ENCODE measurements at places on chromosomes 16 and 17.

DNA sequence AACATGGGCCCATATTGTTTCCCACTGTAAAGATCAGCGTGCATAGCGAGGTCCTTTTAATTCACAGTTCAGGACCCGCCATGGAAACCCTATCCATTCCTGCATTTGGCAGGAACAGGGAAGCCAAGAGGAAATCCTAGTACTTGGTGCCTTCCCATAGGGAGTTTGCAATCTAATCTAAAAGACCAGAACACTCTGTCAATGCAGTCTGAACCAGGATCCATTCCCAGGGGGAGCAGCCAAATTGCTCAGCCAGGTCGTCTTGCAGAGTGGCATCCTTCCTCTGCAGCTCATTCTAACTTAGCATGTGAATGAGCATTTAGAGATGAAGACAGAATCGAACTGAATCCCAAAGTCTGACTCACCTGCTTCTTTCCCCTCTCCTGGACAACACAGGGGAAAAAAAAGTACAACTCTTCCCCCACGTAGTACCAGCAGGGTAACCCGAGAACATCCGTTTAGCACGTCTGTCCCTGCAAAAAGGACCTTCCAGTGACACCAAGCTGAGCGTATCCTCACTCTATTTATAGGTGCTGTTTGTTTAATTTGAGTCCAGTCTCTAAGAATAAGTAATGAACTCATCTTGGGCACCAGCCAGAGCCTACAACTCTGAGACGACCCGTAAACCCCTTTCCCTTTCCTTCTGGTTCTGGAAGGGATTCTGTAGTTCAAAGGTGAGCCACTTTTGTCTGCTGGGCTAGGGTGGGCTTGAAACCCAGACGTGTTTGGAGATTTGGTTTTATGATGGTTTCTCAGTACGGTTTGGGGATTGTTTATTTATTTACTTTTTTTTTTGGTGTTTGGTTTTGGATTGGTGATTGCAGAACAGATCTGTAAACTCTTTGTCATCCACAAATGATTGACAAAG is 74.5 kb downstream of the ERCC4 start:
- no peak for DNase-seq

GRCh38 chr16:46757339-46758050 is 9.4 kb upstream of the MYLK3 start:
- no peak for DNase-seq

GRCh38 chr17:37820313-37820994 is 75.6 kb upstream of the HNF1B start:
- DNase-seq = peak; percentile 54

GRCh38 chr17:81194941-81195901 is 27.5 kb downstream of the CEP131 start:
- DNase-seq = no peak

GRCh38 chr16:59045501-59045900 is 311.4 kb upstream of the GOT2 start:
- no peak for DNase-seq

DNA sequence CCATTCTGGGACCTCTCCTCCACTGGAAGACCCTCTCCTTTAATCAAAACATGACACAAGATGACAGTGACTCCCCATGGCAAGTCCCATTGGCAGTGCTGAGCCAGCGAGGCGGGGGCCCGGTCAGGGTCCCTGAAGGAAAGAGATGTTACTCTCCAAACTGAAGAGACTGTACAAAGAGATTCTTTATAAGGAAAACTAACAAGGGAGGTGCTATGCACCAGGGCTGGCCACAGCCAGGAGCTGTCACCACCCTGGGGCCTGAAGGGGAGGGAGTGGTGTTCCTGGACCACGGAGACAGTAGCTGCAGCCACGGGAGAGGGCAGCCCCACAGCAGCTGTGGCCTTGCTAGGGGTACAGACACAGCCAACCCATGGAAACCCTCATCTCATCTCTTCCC is 123.1 kb downstream of the XYLT1 start:
- DNase-seq = no peak

- DNase-seq = no peak
Observed at GRCh38 chr16:19745286-19746010, 27.4 kb downstream of the IQCK start.

DNA sequence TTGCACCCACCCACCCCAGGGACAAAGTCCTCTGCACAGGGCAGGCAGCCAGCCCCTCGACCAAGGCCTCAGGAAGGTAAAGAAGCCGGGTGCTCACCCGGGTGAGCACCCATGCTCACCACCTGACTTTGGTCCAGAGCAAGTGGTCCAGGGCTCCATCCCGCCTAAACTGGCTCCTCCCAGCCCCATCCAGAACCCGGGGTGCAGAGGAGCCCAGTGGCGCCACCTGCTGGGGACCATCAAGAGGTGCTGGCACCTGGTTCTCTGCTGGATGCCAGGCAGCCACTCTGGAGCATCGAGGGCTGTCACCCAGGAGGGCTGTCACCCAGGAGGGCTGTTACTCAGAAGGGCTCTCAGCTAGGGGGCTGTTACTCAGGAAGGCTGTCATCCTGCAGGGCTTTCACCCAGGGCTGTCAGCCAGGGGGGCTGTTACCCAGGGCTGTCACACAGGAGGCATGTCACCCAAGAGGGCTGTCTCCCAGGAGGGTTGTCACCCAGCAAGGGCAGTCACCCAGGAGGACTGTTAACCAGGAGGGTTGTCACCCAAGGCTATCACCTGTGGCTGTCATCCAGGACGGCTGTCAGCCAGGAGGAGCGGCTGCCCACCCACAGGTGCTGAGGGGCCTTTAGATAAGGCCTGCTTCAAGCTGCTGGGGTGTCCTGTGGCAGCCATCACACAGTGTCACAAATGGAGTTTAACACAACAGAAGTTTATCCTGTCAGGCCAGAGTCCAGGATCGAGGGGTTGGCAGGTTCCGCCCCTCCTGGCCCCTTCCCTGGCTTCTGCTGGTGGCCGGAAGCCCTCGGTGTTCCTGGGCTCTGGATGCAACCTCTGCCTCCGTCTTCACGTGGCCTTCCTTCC is 98.5 kb downstream of the TNFRSF13B start:
- DNase-seq = peak; percentile 45

DNA sequence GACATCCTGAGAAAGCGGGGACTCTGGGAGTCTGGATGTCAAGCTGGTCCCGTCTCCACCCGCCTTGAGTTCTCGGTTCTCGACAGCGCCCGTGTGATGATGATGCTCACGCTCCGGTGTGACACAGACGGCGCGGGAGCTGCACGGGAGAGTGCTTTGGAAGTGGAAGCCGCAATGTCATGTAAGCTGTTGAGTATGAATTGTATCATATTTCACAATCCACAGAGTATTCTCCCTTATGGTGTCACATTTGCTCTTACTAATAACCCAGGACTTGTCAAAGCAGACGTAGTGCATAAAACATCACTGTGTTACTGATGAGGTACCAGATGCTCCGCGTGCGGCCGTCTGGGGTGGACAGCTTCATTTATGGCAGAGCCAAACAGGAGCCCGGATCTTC is 217.5 kb upstream of the CHMP6 start:
- no peak for DNase-seq

DNA sequence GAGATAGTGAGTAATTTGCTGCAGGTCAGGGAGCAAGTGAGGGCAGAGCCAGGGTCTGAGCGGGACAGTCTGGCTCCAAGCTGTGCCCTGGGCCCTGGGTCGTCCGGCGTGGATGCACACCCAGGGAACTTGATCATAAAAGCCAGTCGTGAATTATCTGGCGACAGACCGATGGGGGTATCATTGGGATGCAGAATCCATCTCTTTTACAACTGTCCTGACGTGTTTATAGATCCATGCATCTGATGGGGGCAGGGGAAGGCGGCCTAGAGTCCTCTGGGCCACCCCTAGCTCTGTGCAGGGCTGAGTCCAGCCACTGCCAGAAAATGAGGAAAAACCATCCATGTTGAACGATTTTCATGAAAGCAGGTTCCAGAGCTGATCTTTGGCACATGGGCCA is 332.8 kb downstream of the C16orf95 start:
- no peak for DNase-seq

- DNase-seq = no peak
Observed at GRCh38 chr16:19850131-19850817, 34.4 kb downstream of the GPRC5B start.

DNA sequence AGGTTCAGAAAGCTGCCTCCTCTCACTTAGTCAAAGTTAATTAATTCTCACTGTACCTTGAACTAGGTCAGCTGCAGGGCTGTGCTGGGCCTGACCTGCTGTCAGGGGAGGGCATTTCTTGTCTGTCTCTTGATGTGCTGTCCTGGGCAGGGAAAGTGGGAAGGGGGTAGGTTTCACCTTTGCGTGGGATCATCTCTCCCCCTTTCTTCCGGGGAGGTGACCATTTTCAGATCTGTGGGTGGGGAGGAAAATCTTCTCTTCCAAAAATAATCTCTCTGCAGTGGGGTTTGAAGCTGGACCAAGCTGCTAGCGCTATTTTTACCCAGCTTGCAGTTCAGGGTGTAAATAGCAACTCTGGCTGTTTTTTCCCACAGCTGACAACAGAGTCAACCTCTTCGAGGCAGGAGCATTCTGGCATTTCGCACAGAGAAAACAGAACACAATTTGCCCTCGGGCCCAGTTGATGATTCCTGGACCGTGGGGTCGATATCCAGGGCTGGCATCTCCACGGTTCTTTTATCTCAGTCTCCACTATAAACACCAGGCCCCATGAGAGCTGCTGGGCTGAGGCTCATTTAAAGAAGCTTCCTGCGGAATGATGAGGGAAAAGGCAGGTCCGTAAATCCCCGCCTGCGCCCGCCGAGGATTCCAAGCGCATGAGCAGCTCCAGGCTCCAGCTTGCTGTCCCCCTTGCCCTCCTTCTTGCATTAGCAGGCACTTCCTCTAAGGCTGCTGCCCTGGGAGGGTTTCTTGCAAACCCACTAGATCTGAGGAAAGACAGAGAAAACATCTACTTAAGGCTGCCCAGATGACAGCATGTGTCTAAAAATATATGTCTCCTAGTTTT is 93.9 kb downstream of the YPEL2 start:
- DNase-seq = no peak

GRCh38 chr16:54957403-54958166 is 26.9 kb downstream of the IRX5 start:
- peak; percentile 80 for DNase-seq

DNA sequence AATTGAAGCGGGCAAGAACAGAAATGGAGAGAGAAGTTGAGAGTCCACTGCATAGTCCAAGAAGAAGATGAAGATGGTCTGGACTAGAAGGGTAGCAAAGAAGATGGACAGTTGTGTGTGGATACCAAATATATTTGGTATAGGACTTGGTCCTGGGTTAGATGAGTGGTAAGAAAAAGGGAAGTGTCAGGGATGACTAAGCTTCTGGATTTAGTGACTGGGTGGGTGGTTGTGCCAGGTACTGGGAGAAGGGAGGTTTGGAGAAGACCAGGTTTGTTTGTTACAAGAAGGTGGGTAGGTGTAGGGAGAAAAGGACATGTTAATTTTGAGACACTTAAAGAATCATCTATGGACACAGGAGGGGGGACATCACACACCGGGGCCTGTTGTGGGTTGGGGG is 5.4 kb downstream of the VMP1 start:
- peak; percentile 48 for DNase-seq

DNA sequence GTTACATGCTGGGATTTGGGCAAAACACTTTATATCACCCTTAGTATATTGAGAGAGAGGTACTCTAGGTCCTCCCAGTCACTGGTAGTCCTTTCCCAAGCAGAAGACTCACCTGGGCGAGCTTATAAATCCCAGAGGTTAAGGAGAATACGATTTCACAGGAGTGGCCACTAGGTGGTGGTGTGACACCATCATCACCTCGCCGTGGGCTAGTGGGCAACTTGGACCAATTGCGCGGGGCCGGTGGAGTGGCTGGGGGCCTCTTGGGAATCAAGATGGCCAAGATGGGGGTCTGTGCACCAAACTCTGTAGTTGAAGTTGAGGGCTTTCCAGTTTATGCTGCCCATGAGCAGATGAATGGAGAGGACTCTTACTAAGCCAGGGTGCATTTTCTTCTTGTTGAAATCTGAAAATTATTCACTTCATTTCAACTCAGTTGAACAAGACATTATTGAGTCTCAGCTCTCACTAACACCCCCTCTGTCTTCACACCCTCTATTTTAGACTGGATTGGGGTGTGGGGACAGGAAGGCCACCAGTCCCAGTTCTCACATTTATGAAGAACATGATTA is 38.2 kb upstream of the PIRT start:
- peak; percentile 39 for DNase-seq

DNA sequence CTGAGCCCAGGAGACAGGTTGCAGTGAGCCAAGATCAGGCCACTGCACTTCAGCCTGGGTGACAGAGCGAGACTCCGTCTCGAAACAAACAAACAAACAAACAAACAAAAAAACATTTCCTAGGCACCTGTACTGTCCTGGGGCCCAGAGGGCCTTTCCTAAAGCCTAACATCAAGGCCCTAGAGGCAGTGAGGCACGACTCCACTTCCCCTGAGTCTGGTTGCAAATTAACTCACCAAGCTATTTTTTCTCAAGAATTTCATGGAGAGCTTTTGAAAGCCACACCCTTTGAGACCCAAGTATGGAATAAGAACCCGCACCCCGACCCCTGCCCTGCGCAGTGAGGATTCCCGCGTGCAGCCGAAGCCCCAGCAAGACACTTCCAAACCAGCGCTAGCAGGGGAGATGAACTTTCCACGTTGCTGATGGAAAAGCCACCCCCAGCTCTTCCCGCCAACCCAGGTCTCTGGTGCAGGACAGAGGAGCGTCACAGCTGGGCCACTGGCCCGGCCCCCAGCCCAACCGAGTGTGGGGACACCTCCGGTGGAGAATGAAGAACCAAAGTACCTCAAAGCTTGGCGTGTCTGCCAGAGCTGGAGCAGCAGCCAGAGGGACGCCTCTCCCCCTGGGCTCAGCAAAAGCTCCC is 1.2 kb downstream of the CHST5 start:
- no peak for DNase-seq

GRCh38 chr17:83185023-83186002 is 105.9 kb downstream of the METRNL start:
- DNase-seq = no peak

GRCh38 chr17:3630781-3631180 is 5.3 kb downstream of the SHPK start:
- peak; percentile 47 for DNase-seq

- no peak for DNase-seq
Observed at GRCh38 chr16:54938212-54939028, 7.8 kb downstream of the IRX5 start.

All from KBM-7 (cell line).